ENCODE measurements at places on chromosomes 12 and 14.

GRCh38 chr12:4320497-4320852 is 538 bp upstream of the TIGAR start:
- no peak for DNase-seq

GRCh38 chr14:53260928-53261327 is 107.8 kb upstream of the DDHD1 start:
- DNase-seq: no peak

DNA sequence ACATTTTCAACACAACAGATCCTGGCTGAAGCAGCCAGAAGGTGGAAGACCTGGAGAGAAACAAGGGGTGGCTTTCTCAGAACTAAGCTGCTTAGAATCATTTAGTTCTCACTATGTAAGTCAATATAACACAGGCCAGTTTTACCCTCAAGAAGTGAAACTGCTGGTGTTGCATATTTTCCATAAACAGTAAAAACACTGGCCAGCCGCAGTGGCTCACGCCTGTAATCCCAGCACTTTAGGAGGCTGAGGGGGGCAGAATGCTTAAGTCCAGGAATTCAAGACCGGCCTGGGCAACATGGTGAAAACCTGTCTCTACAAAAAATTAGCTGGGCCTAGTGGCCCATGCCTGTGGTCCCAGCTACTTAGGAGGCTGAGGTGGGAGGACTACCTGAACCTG is 11.6 kb downstream of the STX2 start:
- DNase-seq: no peak

DNA sequence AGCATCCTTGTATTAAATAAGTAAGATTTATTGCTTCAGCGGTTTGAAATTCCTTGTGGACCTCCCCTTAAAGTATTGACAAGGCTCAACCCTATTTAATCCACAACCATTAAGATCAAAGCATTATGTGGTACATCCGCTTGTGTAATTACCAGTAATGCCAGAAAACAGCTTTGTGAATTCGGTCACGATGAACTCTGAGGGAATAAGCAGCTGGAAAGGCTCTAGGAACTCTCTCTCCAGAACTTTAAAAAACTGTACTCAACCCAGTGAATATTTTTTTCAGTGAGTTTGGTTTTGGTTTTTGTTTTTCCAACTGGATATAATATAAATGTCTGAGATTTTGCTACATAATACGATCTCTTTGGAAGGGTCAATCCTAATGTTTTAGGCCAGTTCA is 49.3 kb upstream of the DIO2 start:
- DNase-seq: no peak

DNA sequence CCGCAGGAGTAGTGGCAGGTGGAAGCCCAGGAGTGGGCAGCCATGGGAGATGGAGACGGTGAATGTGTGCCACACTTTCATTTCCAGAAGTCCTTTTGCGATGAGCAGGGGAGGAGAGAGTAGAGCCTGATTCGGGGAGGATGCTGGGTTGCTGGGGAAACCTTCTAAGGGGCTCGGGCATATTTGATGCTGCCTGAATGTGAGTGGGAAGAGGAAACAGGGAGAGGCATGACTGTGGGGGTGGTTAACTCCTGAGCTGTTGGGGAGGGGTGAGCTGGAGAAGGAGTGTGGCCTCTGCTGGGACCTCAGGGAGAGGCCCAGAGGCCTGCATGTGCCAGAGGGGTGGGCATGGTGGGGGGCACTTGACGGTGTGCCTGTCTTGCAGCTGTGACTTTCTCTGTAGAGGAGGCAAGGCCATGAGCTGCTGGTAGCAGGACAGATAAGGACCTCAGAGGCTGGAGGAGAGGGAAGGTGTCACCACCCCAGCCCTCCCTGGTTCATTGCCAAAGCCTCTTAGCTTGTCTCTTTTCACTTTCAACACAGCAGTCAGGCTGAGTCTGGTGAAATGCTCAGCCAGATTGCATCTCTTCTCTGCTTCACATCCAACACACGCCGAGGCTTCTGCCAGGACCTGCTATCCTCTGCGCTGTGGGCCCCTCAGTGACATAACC is 11.4 kb downstream of the GLT1D1 start:
- no peak for DNase-seq

- no peak for DNase-seq
These were observed 9.0 kb downstream of the PHETA1 start for GRCh38 chr12:111359914-111360276.

GRCh38 chr12:38163442-38163801 is 153.2 kb upstream of the ALG10B start:
- peak; percentile 80 for DNase-seq

DNA sequence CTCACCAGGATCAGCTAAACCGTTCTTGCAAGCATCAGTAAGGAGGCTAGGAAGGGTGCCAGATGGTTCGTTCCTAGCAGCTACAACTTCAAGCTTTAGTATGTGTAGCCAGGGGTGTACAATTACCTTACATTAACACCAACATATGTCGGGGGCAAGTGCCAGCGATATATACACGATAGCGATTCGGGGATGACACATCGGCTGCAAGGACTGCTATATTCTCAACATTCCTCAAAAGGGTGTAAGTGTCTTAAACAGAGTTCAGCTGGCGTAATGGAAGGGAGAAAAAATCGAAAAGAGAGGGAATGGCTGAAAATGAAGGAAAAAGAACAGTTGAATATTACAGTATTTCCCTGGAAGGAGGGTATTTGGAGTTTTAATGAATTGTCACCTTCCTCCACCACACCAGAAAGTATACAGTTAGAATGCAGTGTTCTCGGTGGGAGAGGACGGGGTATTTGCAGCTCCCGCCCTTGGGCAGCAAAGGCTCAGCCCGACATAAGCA is 545 bp downstream of the LIMA1 start:
- DNase-seq: no peak

GRCh38 chr12:7021956-7022355 is 3.7 kb upstream of the LPCAT3 start:
- no peak for DNase-seq

DNA sequence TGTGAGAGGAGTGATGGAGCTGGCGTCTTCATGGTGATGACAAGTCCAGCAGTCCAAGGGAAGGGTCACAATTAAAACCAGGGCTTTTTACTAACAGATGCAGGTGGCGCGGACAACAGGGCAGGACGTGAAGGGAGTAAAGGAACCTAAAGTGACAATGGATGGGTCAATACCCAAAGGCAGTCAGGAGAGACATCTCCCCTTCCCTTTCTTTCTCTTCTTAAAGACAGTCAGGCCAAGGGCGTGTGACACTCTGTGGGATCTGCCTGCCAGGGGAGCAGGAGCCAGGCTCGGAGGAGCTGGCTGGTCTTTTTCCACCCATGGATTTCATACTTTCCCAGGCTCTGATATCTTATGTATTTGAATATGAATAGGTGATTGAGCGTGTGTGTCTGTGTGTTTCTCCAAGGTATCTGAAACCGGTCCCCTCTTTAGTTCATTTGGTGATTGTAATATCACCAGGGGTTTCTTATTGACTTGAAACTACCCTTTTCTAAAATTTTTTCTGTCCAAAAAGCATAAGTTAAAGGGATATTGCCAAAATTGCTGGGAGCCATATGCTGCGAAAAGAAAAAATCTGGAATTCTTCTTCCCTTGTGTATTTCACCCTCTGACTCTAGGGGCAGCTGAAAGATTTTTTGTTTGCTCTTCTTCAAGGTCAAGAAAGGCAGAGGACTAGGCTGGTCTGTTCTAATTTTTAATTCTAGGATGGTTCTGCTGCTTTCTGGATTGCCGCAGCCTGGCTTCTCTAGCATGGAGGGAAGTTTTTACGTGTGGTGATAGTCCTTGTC is 61.8 kb downstream of the FBXL14 start:
- no peak for DNase-seq

DNA sequence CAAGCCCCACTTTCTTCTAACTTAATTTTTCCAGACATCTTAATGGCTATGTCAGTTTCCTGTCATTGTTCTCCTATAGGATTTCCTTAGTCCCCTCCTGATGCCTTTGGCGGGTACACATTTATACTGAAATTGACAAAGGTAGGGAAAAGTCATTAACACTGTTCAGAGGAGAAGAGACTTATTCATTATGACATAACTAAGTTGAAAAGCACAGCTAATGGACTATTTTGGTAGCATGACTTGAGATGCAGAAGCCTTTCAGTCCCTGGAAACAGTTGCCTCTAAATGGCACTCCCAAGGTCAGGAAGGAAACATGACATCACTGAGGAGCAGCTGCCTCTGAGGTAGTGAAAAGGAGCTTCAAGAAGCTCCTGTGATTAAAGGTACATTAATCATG is 317.5 kb upstream of the KITLG start:
- no peak for DNase-seq

GRCh38 chr14:69613312-69614073 is 2.1 kb downstream of the SUSD6 start:
- no peak for DNase-seq

- DNase-seq: no peak
These were observed 14.3 kb upstream of the DYNC1H1 start for GRCh38 chr14:101950100-101950499.

DNA sequence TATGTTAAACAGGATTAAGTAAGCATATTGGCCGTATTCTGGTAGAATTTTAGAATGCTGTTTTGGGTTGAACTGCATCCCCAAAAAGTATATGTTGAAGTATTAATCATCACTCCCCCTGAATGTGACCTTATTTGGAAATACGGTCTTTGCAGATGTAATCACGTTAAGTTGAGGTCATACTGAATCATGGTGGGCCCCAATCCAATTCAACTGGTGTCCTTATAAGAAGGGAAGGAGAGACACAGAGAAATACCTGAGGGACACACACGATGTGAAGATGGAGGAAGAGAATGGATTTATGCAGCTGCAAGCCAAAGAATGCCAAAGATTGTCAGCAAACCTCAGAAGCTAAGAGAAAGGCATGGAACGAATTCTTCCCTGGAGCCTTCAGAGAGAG is 268.6 kb downstream of the ITPR2 start:
- no peak for DNase-seq

DNA sequence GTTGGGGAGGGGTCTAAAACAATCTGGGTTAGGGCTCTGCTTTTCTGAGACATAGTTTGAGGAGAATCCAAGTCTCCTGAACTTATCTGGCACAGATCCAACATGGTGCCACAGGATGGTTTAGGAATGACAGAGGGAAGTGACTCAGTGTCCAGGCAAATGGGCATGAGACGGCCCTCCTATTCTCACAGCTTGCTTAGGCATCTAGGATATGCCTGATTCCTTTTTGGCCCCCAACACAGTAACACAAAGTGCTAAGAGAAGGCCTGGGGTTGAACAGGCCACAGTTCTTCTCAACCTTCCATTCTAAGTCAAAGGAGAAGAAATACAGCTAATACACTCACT is 117.7 kb downstream of the ZFP36L1 start:
- DNase-seq: no peak

DNA sequence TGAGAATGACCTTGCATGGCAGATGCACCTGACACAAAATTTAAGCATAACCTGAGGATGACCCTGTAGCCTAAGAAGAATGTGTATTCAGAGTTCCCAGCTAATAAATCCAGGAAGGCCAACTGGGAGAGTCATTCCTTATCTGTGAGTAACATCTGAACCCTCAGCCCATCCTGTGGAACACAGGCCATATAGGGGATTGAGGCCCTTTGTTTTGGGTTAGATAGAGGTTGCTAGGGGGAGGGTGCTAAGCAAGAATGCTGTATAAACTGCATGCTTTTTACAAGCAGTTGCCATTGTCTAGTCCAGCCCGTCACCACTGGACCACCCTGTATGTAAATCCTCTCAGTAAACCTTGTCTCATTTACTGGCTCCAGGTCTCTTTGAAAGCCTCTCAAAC is 77.0 kb downstream of the BICD1 start:
- no peak for DNase-seq

DNA sequence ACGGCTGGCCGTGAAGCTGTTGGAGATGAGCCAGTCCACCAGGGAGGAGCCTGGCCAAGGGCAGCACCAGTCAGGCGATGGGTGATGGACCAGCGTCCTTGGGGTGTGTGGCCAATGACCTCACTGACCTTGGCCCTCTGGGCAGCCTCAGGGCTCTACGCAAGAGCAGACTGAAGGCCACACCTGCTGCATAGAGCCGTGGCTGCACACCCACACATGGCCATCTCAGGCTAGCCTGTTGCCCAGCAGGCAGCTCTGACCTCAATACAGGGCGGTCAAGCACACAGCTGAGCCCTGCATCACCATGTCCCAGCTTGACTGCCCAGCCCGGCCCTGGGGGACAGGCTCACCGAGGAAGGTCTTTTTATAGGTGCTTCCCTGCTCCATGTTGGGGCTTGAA is 19.2 kb downstream of the PLEK2 start:
- no peak for DNase-seq

DNA sequence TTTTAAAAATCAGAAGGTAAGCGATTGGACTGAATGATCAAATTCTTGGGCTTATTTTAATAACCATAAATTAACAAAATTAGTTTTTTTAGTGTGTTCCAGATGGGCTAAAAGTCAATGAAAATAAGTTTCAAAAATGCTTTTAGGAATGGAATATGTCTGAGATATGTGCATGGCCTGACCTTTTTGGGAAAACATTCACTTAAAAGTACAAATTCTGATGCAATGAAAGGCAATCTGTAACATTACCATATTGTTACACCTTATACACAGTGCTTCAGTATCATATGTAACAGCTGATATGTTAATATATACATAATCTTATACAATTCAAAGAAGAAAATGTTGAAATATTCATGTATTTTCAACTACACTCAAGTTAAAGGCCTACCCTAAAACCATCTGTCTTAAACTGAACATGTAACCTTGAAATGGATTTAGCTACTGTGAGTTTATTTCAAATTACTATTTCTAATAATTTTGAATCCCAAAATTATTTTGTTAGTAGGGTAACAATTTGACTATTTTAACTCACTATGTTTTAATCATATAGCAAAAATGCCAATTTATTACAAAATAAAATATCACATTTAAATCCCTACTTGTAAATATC is 84.8 kb downstream of the EEA1 start:
- DNase-seq: no peak

DNA sequence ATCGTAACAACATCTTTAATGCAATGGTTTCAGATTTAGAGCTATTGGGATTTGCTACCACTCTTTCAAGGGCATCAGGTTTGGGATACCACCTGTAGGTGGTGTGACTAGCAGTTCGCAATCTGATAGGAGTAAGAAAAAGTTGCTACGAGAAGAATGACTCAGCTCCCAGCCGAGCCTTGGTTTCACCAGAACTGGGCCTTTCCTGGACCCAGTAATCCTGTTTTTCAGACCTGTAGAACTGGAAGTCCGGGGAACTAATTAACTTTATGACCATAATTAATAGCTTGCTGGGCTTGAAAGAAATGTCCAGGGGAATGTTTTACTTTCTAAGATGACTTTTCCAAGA is 770 bp downstream of the ABHD4 start:
- DNase-seq: no peak

- no peak for DNase-seq
These were observed 1.9 kb downstream of the LMO3 start for GRCh38 chr12:16603916-16604575.

DNA sequence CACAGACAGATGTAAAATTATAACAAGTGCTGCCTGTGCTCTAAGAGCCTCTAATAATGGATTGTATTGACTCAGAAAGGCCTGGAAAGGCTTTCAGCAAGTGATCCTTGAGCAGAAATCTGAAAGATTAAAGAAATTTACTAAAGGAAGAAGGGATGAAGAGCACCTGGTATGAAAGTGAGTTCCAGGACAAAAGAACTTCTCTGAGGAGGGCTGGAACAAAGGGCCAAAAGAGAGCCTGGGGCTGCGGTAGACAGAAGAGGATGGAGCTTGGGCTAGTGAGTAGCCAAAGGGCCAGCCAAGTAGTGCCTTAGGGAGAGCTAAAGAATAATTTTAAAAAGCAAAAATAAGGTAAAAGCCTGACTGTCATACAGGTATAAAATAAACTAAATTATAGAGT is 44.0 kb downstream of the BCAT1 start:
- DNase-seq: no peak
